ENCODE measurements at places on chromosomes 1 and 21.

DNA sequence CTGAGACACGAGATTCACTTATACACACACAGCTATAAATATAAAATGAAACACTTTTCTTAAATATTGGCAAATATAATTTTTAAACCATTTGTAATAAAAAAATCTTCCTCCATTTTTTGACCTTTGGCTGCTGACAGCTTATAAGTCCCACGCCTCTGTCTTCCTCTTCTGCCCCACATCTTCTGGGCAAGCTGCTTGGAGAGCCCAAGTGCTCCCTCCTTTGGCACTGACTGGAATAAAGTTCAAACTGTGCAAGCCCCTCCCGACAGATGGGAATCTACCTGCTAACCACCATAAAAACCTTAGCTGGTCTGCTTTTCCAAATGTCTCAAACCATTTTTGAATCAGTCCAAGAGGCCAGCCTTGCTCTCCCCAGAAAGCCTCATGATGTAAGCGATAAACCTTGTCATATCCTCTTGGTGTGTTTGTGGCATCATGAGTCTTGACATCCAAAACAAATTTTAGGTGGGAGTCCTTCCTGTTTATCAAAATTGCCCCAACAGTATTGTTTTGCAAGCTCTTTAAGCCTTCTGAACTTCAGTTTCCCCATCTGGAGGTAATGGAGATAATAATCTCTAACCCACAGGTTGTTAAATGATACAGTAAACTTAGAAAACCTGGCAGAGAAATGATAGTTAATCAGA is 99.8 kb downstream of the SNX7 start:
- peak; percentile 1 for DNase-seq

GRCh38 chr1:94382201-94382600 is 36.0 kb upstream of the ABCD3 start:
- no peak for DNase-seq

DNA sequence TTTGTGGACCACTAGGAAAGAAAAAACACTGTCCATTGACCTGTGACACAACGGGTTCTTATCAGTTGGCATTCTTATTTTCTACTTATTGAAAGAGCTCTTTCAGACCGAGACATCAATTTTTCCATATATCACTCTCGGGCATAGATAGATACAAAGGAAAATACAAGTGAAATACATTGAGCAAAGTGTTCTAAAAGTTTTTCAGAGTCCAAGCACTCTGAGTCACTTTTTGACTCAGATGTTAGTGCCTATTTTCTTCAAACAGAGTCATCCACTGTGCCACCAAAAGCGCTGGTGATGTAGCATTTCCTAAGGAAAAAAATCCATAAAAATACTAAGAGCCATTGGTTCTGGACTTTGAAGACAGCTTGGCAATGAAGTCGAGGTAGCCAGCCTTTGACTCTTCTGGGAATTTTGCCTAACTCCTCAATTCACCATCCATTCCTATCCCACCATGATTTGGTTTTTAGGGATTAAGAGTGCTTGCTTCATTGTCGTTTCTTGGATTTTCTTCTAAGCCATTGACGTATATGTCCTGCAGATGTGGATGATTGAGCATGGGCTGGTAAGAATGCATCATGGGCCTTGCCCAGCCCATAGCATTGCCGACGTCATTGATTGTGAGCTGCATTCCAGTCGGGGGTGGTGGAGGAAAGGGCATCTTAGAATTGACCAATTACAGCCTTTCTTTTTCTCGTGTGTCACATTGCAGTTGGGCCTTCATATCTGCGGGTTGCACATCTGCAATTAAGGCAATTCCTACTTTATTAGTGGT is 10.6 kb downstream of the GALNT2 start:
- peak; percentile 76 for DNase-seq

- no peak for DNase-seq
Measured at GRCh38 chr1:88537787-88538186, 146.3 kb upstream of the PKN2 start.

GRCh38 chr1:156808186-156809030 is 8.2 kb downstream of the SH2D2A start:
- no peak for DNase-seq

- no peak for DNase-seq
Measured at GRCh38 chr1:221778535-221779142, 36.8 kb upstream of the DUSP10 start.

GRCh38 chr1:214143006-214143992 is 137.7 kb upstream of the SMYD2 start:
- DNase-seq, result no peak

- DNase-seq, result no peak
Measured at GRCh38 chr1:100793659-100794058, 74.1 kb downstream of the VCAM1 start.

DNA sequence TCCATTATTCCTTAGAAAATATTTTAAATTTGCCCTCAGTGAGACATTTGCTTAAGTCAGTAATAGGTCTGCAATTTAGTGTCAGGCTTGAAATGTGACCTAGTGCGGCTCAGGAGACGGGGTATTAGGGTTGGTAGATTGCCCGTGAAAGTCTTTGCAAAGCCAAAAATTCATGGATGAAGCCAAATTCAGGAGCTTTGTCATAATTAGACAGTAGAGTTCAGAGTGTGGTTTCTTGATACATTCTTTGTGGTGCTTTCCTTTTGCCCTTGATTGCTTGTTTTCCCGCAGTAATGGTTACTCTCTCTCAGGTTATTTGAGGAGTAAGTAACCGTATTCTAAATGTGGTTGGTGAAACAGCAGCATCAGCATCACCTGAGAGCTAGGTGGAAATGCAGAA is 120.7 kb downstream of the RPS6KC1 start:
- no peak for DNase-seq

GRCh38 chr1:151774256-151774922 is 11.1 kb upstream of the MRPL9 start:
- DNase-seq, result no peak

DNA sequence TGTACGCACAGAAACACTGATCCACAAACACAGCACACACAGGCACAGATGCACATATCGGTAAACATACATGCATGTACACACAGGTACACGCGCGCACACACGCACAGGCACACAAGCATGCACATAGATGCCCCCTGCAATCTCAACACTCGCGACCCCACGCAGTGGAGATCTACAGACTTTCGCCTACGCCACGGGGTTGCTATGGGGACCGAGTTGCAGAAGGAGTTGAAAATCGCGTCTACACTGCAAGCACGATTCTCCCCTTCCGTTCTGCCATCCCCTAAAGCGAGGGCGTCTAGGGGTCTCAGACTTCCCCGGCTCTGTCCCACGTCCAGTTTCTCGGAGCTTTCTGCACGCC is 826 bp downstream of the TRIM17 start:
- DNase-seq, result no peak

DNA sequence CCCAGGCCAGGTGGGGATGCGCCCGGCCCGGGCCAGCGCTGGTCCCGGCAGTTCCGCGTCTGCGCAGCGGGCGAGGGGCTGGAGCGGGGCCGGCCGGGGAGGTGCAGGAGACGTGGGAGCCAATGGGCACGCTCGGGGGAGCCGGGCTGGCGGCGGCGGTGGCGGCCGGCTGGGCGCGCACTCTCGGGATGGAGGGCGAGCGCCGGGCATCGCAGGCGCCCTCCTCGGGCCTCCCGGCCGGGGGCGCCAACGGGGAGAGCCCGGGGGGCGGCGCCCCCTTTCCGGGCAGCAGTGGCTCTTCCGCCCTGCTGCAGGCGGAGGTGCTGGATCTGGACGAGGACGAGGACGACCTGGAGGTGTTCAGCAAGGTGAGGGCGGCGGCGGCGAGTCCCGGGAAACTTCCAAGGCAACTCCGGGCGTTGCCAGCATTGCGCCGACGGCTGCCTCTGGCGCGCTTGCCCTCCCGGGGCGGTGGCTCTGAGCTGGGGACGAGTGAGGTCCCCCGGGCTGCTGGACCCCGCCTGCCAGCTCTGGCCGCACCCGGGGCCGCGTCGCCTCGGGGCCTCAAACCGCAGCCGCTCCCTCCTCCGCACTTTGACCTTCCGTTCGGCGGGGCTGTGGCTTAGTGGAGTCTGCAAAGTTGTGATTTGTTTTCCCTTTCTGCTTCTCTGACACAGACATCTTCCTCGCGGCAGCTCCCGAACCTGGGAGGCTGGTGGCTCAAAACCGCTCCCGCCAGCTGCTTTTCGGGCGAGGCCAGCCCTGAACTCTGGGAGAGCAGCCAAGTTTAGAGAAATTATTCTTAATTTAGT is at the start of gene SNX7:
SNX7 (plus strand) TSS at position 178 of the 812 bp plus-strand sequence; CDS start at position 189, 11 bp downstream.
- DNase-seq, result peak; percentile 82

DNA sequence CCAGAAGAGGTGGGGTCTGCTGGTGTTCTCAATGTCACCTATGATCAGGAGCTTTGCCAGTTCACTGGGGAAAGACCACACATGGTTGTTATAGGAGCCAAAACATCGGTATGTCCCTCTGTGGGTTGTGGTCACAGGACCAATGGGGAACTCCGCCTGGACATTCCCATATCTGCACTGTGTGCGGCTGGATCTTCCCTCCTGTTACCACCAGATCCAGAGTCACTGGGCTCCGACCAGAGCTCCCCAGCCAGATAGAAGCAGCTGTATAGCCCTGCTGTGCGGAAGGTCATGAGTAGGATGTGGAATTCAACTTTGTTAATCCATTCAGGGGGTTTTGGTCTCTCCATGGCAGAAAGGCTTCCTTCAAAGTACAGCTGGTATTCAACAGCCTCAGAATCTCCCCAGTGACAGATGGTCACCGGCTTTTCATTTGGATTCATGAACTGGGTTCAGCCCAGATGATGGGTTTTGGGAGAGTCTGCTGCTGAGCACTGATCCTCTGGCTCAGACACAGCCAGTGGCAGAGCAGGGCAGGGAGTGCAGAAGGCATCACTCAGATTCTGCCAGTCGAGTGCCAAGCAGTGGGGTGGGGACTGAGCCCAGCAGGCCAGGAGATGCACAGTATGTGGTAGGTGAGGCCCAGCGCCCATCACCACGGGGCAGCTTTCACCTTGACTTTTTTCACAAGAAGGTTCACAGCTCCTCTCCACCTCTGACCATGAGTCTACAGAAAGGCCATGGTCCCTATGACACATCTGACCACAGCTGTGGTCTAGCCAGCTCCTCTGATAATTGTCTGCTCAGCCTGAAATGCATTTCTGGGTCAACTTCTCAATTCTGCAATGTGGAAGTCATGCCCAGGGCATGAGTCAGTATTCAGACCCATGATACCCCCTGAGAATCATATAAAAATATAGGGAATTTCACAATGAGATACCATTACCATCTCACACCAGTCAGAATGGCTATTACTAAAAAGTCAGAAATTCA is 2.9 kb upstream of the SHCBP1L start:
- DNase-seq, result peak; percentile 97

DNA sequence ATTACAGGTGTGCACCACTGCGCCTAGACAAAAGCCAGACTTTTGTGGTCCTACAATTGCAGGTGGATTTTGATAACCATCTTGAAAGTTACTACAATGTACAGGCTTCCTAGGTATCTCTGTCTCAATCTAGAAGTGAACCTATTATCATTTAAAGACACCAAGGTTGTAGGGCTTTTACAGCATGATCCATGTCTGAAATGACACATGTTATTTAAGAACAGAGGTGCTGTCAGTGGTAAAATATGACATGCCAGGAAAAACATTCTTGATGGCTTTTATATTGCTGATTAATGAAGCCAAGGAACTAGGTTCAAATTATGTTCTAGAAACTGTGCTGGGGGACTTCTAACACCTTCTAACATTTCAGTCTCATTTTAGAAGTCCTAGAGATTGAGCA is 253.1 kb downstream of the SDCCAG8 start:
- DNase-seq, result no peak

- no peak for DNase-seq
Measured at GRCh38 chr21:31656199-31657095, 3.0 kb upstream of the SOD1 start.

GRCh38 chr1:204721373-204722055 is 36.0 kb upstream of the LRRN2 start:
- DNase-seq, result no peak

DNA sequence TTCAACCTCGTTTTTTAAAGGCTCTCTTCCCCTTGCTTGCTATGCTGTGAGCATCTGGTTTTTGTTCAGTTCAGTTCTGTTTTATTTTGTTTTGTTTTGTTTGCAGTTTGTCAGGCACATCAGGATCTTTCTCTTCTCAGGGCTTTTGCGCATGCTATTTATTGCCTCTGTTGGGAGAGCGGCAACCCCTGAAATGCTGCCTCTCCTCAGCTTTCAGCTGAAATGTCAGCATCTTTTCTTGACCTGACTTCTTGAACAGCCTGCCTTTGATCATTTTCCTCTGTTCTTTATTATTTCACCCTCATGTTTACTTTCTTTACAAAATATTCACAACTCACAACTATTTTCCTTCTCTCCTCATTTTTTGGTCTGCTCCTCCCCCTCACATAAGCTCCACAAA is 50.4 kb upstream of the RC3H1 start:
- DNase-seq, result no peak

- no peak for DNase-seq
Measured at GRCh38 chr1:7233646-7234470, 448.6 kb downstream of the CAMTA1 start.

GRCh38 chr1:59653968-59654367 is 160.8 kb upstream of the HOOK1 start:
- no peak for DNase-seq

DNA sequence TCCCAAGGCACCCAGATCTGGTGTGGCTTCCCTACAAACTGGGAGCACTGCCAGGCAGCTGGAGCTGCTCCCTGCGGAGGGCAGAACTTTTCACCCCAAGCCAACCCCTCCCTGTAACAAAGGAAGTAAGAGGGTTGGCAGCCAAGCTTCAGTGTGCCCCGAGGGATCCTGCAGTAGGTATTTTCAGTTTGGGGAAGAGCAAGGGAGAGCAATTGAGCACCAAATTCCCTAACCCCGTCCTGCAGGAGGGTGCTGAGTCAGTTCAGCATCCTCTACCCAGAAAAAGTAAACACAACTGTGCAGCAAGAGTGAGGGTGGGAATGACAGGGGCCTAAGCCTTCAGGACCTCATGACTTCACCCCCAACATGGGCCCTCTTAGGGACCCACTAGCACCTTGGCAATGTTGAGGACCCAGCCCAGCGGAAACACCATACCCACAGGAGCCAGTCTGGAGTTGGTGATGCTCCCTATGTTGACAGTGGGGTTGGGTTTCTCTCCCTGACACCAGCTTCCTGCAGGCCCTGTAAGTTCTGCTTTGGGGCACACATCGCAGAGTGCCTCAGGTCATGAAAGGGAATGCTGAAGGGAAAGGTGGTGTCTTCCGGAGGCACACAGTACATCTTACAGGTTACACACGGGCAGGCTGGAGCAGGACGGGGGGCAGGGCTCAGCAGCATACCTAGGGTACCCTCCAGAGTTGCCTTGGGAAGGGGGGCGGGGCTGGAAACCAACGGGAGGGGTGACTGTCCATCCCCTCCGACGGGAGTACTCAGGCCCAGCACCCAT is 14.8 kb downstream of the SH3BP5L start:
- peak; percentile 47 for DNase-seq
